ENCODE measurements at places on chromosomes 12 and 14.

DNA sequence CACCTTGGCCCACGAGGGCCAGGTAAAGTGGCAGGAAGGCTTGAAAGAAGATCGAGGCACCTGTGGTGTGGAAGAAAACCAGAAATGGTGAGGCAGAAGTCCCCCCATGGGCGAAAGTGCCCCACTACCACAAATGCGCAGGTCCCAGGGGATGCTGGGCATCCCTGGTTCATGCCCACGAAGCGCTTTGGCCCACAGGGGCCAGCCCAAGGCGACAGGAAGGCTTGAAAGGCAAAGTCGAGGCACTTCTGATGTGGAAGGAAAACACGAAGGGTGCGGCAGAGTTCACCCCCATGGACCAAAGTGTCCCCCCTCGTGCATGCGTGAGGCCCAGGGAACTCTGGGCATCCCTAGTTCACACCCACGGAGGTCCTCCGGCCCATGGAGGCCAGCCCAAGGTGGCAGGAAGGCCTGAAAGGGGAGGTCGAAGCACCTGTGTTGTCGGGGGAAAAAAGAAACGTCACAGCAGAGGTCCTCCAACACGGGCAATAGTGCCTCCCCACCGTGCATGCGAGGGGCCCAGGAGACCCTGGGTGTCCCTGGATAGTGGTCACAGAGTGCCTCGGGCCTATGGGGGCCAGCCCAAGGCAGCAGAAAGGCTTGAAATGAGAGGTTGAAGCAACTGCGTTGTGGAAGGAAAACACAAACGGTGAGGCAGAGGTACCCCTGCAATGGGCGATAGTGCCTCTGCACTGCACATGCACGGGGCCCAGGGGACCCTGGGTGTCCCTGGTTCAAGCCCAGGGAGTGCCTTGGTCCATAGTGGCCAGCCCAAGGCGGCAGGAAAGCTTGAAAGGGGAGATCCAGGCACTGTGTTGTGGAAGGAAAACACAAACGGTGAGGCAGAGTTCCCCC, 373.9 kb downstream of the ALG10 start:
- no peak for DNase-seq
- H3K4me3 ChIP-seq, result no peak overlapping the region
- no peaks in the 10 kb centered on the region for H3K36me3 ChIP-seq
- no peak overlapping the region for H3K27ac ChIP-seq
- no peaks in the 10 kb centered on the region for H3K4me1 ChIP-seq

GRCh38 chr14:67729072-67729885, 27.6 kb downstream of the RDH12 start:
- H3K27me3 ChIP-seq, result peaks cover 4% of the 10 kb centered on the region
- no peak for DNase-seq
- no peak overlapping the region for H3K27ac ChIP-seq

GRCh38 chr14:23089498-23090253, 5.3 kb downstream of the ACIN1 start:
- H3K4me1 ChIP-seq, result peaks cover 29% of the 10 kb centered on the region
- H3K27ac ChIP-seq, result no peak overlapping the region
- DNase-seq, result no peak
- no peak overlapping the region for H3K4me3 ChIP-seq
- H3K27me3 ChIP-seq, result no peaks in the 10 kb centered on the region

GRCh38 chr12:122986258-122986871, 5.9 kb downstream of the ARL6IP4 start:
- H3K36me3 ChIP-seq, result peaks cover 10% of the 10 kb centered on the region
- no peak for DNase-seq
- H3K27me3 ChIP-seq, result no peaks in the 10 kb centered on the region
- no peak overlapping the region for H3K4me3 ChIP-seq
- no peak overlapping the region for H3K27ac ChIP-seq
- peaks cover 33% of the 10 kb centered on the region for H3K4me1 ChIP-seq

GRCh38 chr14:100159865-100160533, 554 bp upstream of the DEGS2 start:
- no peaks in the 10 kb centered on the region for H3K27me3 ChIP-seq
- DNase-seq, result no peak
- H3K27ac ChIP-seq, result no peak overlapping the region
- H3K4me1 ChIP-seq, result peaks cover 9% of the 10 kb centered on the region
- H3K4me3 ChIP-seq, result peak overlapping the region; percentile 35

Measured in CD4-positive, alpha-beta memory T cell (primary cell).